Stimulated activated effector memory CD8-positive, alpha-beta T cell treated with anti-CD3 and anti-CD28 coated beads, Interleukin-12 subunit alpha, Interleukin-12 subunit beta, amount 100 ng/mL, for 72 hours (primary cell): ENCODE measurements at places on chromosomes 11 and 22.

GRCh38 chr11:57214494-57214893 is 22.6 kb downstream of the APLNR start:
- no peak for DNase-seq

- DNase-seq: no peak
Observed at GRCh38 chr11:61957021-61957770, 7.0 kb downstream of the BEST1 start.

- no peak for DNase-seq
Observed at GRCh38 chr22:48856308-48856615, 971.4 kb downstream of the BRD1 start.

DNA sequence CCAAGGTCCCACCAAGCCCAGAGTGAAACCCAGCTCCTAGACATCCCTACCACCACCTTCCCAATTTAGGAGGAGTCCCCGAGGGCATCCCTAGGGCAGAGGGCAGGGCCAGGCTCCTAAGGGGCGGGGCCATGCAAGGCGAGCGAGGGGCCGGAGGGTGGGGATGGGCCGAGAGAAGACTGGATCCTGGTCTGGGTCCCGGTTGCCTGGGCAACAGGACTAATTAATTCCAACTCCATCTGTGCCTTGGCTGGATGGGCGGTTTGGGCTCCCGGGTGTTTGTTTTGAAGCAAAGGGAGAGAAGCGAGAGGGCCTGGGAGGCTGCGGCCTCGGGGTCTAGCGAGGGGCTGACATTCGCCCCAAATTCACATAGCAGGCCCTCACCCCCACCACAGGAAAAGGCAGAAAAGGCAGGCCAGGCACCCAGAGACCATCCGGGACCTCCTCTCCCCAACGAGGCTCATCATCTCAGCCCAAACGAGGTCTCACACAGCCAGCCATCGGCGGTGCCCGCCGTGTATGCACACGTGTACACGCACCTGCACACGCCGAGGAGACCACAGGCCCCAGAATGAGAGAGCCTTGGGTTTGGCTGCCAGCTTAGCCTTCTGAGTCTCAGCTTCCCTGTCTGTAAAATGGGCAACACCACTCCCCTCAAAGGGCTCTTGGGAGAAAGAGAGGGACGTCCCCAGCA is 23.9 kb downstream of the ELFN2 start:
- no peak for DNase-seq

- DNase-seq: no peak
Observed at GRCh38 chr11:129023968-129024676, 81.5 kb upstream of the TP53AIP1 start.

DNA sequence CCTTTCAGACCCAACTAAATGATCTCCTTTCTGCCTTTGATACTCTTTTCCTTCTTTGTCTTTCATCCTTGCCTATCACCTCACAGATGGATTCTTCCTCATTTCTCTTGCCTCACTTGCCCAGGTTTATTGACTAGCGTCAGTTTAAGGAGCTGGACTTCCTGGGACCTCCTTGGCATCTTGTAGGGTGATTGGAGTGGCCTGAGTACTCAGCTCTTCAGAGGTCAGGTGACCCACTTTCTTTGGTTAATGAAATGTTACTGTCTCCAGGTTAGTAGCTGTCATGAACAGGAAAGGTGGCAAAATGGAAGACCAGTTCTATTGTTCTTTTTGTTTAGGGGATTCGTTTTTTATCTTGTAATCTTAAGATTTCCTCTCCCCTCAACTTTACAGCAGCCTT is 4.6 kb upstream of the BACE1-AS start:
- no peak for DNase-seq

GRCh38 chr22:37014835-37015586 is 4.2 kb downstream of the TST start:
- no peak for DNase-seq

DNA sequence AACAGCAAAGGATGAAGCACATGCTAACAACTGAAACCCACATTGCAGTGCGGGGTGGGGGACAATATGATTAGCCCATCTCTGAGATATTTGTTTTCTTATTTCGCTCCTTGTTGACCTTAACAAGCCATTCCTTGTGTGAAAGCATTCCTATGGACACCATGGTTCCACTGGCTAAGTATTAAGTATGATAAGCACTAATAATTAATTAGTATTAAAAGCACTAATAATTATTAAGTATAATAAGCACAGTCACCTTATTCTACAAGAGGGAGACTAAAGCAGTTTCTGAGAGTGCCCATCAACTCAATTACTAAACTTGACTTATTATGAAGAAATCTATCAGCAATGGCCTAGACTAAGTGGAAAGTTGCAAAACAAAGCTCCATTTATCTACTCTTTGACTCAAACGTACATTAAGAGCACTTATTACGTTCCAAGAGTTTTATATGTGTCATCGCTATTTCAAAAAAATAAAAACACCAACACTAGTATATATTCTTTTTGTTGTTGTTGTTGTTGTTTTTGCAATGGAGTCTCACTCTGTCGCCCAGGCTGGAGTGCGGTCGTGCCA is 65.3 kb downstream of the RBFOX2 start:
- no peak for DNase-seq

DNA sequence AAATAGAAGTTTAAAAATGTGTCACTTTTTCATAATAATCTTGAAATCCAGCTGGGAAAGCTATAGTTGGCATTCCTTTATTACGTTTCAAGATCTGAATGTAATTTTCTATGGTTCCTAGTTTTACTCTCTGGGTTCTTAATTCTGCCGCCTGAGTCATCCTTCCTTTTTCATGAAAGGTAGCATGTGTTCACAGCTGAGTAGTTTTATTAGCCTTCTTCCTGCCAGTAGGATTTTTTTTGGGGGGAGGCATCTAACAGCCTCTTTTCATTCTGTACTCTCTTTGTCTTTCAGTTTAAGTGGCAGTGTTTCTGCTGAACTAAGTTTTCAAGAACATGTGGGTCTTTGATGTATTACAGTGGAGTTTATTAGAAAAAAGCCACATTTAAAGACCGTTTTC is 36.5 kb downstream of the OR2AG2 start:
- no peak for DNase-seq

- no peak for DNase-seq
Observed at GRCh38 chr22:46561435-46561905, 24.1 kb upstream of the CELSR1 start.

GRCh38 chr11:24078018-24078417 is 418.8 kb upstream of the LUZP2 start:
- no peak for DNase-seq

- DNase-seq: no peak
Observed at GRCh38 chr11:121595717-121596161, 143.0 kb upstream of the SORL1-AS1 start.

- no peak for DNase-seq
Observed at GRCh38 chr11:134921938-134922337, 509.9 kb upstream of the B3GAT1 start.

GRCh38 chr11:8231979-8232378 is 31.7 kb downstream of the LMO1 start:
- no peak for DNase-seq

DNA sequence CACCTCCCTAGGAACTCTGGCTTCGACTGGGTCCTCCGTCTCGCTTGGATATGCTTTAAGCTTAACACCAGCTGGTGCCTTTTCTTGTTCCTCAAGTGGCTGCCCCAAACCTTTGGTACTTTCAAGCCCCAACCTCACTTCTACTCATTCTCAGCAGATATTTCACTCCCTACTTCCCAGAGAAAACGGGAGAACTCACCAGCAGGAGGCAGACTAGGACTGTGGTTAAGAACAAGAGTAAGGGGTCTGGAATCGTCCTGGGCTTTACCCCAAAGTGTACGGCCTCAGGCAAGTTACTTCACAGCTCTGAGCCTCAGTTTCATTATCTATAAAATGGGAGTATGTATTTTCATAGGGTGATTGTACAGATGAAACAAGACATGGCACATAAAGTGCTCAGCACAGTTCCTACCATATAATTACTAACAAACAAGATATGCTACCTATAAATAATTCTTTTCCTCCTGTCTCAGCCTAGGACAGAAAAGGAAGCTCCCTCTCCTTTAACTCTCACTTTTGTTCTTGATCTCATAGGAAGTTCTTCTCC is 37.8 kb downstream of the PAMR1 start:
- no peak for DNase-seq

GRCh38 chr22:22871536-22872278 is 15.9 kb upstream of the IGLL5 start:
- DNase-seq: no peak

- DNase-seq: no peak
Observed at GRCh38 chr11:3090096-3090901, 33.1 kb upstream of the CARS1 start.

DNA sequence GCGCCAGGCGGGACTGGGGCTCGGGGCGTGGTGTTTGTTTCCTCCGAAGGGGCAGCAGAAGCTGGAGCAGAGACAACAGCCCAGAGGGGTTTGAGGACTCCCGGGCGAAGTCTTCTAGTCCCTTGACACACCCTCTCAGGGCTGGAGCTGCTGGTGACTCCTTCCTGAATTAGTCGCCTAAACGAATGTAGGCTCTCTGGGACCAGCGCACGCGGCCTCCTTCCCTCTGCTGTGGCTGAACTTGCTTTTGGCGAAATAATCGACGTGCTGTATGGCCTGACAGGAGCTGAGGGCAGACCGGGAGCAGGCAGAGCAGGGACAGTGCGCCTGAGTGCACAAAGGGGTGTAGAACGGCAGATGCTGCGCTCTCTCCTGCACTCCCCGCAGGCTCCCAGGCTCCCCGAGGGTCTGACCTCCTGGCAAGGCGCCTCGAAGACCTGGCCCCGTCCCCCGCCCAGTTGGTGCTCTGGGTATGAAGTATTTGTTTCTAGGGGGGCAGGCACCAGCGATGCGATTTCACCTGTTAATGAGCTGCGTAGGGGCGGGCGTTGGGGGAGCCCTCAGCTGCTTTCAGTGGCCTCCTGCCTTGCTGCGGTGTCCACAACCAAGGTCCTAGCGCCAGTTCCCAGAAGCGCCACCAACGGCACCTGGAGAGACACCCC is 5.3 kb downstream of the SLC17A6 start:
- DNase-seq: no peak

GRCh38 chr22:30865656-30866055 is 102.9 kb downstream of the MORC2 start:
- DNase-seq: no peak

DNA sequence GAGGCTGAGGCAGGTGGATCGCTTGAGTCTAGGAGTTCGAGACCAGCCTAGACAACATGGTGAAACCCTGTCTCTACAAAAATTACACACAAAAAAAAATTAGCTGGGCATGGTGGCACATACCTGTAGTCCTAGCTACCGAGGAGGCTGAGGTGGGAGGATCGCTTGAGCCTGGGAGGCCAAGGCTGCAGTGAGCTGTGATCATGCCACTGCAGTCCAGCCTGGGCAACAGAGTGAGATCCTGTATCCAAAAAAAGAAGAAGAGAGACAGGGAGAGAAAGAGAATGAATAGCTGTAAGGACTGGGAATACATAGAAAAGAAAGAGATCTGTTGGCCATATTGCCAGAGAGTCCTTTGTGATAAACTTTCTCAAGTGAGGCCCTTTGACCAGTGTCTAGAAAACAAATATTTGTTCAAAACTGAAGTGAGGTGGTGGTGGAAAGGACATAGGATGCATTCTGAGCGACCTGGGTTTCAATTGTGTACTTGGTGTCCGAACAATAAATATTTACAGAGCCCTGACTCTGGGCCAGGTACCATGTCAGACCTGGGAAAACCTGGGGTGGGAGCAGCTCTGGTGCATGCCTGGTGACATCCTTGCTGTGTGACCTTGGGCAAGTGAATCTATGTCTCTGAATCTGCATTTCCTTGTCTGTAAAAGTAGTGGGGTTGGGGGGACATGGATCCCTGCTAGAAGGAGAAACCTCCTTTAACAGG is 89.6 kb upstream of the CRYBB3 start:
- no peak for DNase-seq

- no peak for DNase-seq
Observed at GRCh38 chr11:129728581-129728980, 87.1 kb upstream of the TMEM45B start.

DNA sequence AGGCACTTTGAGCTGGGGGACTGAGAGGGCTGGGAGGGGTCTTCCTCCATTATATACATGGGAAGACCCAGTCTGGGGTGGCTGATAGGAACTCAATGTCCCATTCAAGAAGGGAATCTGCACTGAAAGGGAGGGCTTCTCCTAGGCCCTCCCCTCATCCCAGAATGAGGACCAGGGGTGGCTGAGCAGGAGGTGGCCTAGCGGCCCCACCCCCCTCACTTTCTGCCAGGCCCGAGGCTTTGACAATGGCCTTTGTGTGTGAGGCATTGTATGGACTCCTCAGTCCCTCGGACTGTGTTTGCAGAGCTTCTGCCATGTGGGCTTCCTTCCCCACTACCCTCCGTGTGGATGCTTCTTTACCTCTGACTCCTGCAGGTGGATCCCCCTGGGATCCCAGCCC is 65.7 kb downstream of the NECTIN1 start:
- no peak for DNase-seq

DNA sequence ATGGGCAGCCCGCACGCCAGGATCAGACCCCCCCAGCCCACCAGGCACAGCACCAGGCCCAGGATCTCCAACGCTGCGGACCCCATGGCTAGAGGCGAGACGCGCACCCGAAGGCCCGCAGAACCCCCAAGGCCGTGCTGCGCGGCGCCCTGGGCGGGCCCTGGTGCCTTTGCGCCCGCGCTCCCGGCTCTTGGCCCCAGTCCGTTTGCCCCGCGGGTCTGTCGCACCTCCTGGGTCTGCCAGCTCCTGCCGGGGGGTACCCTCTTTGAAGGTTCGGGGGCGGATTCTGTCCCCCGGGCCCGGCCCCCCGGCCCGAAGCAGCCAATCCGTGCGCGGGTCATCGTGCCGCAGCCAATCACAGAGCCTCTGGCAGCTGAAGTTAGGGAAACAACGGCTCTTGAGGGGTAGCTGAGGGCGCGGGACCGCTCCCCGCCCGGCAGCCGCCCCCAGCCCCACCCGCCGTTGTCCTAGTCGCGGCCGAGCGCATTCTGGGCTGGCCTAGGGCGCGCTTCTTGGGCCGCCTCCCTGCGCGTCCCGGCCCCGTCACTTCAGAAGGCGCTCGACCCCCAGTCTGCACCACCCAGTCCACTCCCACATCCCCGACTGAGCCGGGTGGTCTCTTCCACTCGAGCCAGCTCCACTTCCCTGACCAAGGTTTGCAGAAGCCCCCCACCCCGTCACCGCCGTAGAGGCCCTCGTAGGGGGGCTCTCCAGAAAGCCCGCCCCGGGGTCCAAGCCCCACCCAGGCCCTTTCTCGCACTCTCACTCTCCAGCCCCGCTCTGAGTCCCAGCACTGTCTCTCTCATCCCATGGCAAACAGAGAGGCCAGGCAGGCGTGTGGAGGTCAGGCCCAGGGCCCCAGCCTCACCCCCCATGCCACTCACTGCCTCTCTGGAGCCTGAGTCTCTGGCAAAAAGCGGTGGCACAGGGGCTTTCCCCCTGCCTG is at the start of gene CLDN5:
Gene CLDN5 (minus strand): TSS at position 241 of the 946 bp plus-strand sequence. CDS start 155 bp downstream, at position 86.
- no peak for DNase-seq

- no peak for DNase-seq
Observed at GRCh38 chr22:19987394-19988306, 29.0 kb downstream of the ARVCF start.

GRCh38 chr11:108670451-108670850 is 5.6 kb downstream of the DDX10 start:
- no peak for DNase-seq
